H1 (cell line): ENCODE measurements at places on chromosomes 5 and 9.

DNA sequence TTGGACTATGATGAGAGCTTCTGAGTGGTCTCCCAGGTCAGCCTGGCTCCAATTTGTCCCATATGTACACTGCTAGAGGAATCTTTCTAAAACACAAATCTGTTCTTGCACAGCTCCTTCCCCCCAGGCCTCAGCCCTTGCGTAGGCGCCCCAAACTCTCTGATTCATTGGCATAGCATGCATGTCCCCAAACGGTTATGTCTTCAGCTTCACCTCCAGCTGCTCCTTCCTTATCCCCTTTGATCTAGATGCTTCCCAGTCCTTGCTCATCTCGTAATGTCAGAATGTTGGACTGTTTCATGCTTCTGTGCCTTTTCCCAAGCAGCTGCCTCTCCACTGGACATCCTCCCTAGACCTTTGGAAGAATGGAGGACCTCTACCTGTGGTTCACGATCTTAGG is 60.1 kb upstream of the BASP1 start:
- no peak for DNase-seq

- DNase-seq, result no peak
Observed at GRCh38 chr5:115586525-115587146, 15.6 kb downstream of the TICAM2 start.

GRCh38 chr5:145347026-145347616 is 488.0 kb downstream of the PRELID2 start:
- DNase-seq, result no peak

GRCh38 chr5:175550055-175550805 is 71.9 kb downstream of the SFXN1 start:
- no peak for DNase-seq

DNA sequence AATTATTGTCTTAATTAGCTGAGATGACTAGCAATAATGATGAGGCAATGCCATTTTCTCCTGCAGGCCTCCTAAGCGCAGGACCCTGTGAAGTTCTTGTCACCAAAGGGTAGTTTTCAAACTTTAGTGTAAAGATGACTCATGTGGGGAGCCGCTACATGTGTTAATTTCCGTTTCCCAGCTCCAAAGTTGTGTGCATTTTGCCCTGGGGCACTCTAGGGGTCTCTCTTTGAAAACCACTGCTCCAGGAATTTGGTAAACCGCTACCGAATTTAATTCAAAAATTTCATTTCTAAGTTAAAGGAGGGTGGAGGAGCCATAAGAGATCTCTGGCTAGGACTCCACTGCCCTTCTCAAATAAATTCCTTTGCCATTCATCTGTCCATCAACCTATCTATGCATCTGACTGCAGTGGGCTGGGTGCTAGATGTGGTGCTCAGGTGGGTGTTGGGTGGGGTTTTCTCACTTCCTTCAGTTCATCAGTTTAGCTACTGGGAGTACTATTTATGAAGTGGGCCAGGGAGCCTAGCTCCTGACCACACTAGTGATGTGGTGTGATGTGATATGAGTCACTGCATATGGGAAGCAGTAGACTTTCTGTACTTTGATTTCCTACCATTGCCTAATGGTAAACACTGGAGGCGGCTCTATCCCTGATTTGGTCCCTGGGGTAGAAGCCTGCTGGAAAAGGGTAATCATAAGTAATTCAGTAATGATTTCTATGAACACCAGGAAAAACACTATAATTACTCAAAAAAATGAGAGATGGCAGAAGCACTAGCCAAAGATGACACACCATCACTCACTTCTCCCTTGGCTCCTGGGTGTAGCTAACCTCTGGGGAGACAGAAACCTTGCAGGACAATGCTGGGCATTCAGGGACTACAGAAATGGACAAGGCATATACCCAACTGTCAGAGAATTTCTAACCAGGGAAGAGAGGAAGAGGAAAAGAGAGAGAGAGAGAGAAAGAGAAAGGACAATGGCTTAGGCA is 4.0 kb upstream of the ZSWIM6 start:
- DNase-seq, result no peak

DNA sequence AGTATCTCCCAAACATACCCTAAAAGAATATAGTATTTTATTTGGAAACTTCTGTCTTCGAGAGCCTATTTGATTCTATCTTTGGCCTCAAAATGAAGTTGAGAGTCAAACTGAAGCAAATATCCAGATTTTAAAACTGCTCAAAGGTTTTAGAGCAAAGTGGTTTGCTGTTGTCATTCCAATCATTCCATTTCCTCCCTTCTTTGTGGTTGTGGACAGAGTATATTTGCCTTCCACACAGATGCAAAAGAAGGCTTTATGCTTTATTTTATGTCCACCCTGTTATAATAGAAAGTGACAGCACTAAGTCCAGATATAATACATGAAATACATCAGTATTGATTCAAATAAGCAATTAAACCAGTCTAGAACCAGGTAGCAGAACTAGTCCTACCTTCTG is 12.4 kb downstream of the GZMK start:
- DNase-seq, result no peak

DNA sequence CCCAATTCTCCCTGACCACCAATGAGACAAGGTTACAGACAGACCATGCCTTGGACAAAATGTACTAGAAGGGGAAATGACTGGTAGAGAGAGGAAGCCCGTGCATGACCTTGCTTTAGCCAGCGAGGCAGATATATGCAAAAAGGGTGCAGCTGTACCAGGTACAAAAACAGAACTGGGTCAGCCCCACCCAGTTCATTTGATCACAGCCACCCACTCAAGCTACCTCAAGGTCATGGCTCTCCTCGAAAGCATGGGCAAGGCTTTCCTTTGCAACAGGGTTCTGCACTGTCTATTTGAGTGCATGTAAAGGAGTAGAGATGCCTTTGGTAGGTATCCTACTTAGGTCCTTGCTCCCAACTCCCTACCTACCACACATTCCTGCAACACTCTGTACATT is 33.3 kb downstream of the TLE1 start:
- DNase-seq, result no peak

- DNase-seq, result no peak
Observed at GRCh38 chr5:32458880-32459495, 14.4 kb upstream of the ZFR start.

GRCh38 chr5:88172847-88173758 is 95.5 kb downstream of the TMEM161B start:
- no peak for DNase-seq

DNA sequence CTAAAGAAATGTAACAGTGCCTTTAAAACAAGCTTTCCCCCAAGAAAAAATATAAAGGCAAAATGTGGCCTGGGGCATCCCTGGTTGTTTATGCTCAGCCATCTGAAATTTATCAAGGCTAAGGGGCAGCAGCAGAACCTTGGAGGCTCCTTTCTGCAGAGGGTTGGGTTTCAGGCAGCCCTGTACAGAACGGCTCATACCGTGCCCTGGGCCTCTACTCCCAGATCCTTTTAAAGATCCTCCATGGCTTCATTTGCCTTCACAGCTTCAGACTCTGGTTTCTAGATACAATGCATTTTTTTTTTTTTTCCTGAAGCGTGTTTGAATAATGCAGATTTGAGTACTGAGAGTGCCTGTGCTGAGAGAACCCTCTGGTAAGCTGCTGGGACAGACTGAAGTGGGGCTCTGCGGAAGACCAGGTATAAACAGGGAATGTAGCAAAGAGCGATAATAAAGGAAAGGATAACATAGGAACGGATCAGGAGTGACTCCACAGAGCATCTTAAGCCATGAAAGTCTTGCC is 172.7 kb downstream of the DIRAS2 start:
- no peak for DNase-seq

DNA sequence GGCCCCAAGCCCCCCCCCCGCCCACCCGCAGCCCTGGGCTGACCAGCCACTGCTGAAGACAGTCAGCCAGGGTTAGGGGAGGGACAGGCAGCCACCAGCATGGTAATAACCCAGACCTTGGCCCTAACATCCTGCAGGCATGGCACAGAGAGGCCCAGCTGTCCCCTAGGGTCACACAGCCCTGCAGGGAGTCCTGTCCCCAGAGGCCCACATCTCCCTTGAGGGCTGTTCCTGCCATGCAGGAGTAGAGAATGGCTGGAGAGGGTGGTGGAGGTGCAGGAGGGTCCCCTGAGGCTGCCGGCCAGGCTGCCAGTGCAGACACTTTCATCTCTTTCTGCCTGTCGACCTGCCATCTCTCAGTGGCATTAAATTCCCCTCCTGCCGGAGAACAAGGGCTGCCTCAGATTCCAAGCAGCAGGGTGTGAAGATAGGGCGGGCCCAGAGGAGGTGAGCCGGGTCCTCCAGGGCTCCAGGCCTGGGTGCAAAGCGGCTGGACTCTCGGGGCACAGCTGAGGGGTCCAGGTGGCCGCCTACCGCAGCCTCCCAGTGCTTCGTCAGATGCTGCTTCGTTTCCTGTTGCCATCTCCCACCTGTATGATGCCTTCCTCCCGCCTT is 40.0 kb downstream of the CXXC5 start:
- no peak for DNase-seq
